EH (cell line): ENCODE measurements at places on chromosomes 12 and 14.

DNA sequence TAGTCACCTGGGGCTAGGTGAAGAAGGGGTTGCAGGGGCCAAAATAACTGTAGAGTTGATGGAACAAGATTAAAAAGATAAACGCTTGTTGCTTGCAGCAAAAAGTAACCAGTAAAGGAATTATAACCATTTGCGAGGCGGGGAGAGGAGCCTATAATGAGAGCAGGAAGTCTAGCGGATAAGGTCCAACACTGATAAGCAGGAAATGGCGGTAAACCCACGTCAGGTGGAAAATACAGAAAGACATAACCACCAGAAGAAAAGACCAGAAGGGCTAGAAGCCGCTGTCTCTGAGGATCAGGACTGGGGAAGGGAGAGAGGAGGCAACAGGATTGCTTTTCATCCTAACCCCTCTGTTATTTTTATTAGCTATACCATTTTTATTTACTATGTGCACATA, 303.3 kb downstream of the DPF3 start:
- no peak for DNase-seq

- DNase-seq: no peak
These were observed 454.0 kb upstream of the TBX3 start for GRCh38 chr12:115137812-115138521.

DNA sequence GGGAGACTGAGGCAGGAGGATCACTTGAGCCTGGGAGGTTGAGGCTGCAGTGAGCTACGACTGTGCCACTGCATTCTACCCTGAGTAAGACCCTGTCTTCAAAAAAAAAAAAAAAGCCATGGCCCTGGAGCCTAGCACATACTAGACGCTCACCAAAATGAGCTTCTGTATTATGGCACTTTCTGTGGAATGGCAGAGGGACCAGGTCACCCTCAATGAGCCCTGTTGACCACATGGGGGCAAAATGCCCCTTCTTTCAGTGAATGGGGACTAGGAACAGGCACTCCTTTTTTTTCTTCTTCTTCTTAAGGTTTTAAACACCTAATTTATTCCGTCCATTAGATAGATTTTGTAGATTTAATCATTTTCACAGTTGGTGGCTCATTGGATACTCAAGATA, 50.5 kb downstream of the FAM222A start:
- DNase-seq: no peak

- DNase-seq: peak; percentile 61
These were observed 4.6 kb downstream of the MTRFR start for GRCh38 chr12:123237646-123238329.

DNA sequence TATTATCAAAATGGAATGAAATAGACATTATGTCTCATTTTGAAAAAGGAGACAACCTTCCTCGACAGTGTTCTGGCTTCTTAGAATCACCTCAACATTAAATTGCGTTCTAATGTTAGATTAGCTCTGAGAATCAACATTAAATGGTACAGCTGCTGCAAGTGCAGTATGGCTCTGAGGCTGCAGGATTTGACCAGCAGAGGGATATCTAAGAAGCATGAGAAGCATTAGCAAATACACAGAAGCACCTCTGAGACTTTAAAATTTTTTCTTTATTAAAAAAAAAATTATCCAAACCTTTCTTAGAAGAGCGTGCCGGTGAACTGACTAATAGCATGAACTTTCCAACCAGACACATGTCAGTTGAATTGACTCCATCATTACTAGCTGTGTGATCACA, 253.4 kb upstream of the LRIG3 start:
- no peak for DNase-seq

DNA sequence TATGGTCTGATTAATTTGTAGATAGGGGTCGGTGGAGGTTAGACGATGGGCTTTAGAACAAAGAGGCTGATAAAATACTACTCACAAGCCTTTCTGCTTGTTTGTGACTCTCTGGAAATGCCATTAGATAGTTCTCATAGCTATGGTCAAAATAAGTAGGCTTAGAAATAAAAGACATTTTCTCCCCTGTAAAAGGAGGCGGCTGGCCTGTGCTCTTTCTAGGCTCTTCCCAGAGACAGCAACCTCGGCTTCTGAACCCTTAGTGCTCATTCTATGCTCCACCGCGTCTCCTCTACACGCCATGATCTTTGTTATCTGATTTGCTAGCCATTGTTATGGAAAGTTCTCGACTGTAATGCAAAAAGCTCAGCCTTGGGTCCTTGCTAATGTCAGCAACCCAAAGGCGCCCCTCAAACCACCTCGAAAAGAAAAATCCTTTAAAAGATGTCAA, 64.5 kb downstream of the CRADD start:
- DNase-seq: peak; percentile 30
